ENCODE measurements at places on chromosomes 12 and 14.

DNA sequence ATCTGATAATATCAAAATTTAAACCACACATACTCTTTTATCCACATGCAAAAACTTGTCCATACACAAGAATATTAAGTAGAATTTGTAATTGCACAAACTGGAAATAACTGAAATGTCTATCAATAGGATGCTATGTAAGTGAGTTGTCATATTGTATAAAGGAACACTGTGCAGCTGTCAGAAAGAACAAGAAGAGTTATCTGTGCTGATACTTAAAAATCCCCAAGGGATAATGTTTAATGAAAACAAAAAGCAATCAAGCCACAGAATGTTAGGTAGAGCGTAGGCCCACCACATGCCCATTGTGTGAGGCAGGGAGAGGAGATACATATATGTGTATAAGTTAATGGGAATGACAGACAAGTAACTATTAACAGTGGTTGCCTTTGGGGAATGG lies 25.9 kb upstream of the HIGD1C start:
- no peak for DNase-seq

- DNase-seq, result peak; percentile 98
These were observed 1.6 kb downstream of the TMEM121 start for GRCh38 chr14:105527826-105528585.

DNA sequence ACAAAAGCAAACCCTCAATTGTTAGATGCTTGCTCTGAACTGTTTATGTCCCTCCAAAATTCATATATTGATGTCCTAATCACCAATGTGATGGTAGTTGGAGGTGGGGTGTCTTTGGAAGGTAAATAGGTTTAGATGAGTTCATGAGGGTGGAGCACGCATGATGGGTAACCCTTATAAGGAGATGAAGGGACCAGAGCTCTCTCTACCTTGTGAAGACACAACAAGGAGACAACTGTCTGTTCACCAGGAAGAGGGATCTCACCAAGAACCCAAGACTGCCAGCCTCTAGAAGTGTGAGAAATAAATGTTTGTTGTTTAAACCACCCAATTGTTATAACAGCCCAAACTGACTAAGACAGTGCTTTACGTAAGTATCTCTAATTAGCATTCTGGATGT lies 27.0 kb downstream of the DHRS2 start:
- no peak for DNase-seq

GRCh38 chr12:56953314-56953713 lies 4.1 kb downstream of the RDH16 start:
- DNase-seq, result peak; percentile 1

- peak; percentile 12 for DNase-seq
These were observed 10.9 kb upstream of the TFCP2 start for GRCh38 chr12:51183816-51184215.

DNA sequence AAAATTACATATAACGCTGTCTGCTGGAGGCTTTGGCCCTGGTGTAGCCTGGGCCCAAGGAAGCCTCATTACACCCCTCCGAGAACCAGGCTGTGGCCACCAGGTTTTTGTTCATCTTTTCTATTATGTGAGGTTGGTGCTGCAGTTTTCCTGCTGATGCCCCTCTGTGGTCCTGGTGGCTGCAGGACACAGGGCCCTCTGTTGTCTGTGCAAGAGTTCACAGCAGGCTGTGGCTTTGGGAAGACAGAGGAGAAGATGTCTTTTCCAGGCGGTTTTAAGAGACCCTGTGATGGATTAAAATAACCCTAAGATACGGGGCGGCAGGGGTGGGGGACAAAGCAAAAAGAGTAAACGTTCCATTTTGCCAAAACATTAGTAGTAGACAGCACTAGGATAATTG lies 121.5 kb downstream of the ADGRD1 start:
- no peak for DNase-seq

- DNase-seq, result no peak
These were observed 31.9 kb downstream of the FBRSL1 start for GRCh38 chr12:132521712-132522292.

DNA sequence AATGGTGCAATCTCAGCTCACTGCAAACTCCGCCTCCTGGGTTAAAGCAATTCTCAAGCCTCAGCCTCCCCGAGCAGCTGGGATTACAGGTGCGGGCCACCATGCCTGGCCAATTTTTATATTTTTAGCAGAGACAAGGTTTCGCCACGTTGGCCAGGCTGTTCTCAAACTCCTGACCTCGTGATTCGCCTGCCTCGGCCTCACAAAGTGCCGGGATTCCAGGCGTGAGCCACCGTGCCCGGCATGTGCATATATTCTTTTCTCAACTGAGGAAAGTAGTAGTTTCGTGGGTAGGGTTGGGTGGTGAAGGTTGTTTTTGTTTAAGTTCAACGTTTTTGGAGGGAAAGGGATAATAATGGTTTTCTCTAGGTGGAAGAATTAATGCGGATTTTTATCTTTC lies 94.2 kb upstream of the CEP83 start:
- DNase-seq, result no peak

GRCh38 chr12:30792648-30793499 lies 38.1 kb upstream of the CAPRIN2 start:
- DNase-seq, result peak; percentile 40

DNA sequence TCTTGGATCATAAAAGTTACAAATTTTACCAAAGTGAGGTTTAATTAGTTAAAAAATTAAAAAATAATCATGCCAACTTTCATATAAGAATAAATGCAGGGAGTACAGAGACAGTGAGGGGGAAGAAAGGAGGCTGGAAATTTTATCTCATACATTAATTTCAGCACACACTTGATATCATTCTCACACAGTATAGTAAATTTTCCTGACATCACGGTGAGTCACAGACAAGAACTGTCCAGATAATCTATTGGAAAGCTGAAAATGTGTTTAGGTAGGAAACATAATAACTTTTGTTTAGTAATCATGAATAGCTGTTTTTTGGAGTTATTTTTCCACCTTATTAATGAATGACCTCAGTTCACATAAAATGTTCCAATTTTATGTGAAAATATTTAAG lies 1204.8 kb downstream of the GALC start:
- no peak for DNase-seq

DNA sequence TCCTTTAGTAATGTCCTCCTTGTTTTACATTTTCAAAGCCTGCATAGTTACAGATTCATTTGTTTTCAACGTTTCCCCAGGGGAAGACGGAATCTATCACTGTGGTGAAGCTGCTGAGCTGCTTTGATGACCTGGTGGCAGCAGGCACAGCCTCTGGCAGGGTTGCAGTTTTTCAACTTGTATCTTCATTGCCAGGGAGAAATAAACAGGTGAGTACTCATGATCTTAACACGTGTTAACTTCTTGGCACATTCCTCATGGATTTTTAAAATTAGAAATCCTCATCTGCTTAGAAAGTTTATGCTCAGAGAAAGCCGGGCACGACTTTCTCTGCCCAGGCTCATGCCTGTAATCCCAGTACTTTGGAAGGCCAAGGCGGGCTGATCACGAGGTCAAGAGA lies 44.5 kb downstream of the TECPR2 start:
- no peak for DNase-seq

GRCh38 chr14:35438910-35439713 lies 34.6 kb upstream of the NFKBIA start:
- peak; percentile 39 for DNase-seq

- DNase-seq, result no peak
These were observed at the start of gene APOF for GRCh38 chr12:56362130-56363059. Gene APOF, minus strand, starts transcription at chr12:56362857. Its CDS starts 112 bp downstream, at chr12:56362745.

- peak; percentile 68 for DNase-seq
These were observed 162.0 kb upstream of the LMNTD1 start for GRCh38 chr12:25715102-25715501.

DNA sequence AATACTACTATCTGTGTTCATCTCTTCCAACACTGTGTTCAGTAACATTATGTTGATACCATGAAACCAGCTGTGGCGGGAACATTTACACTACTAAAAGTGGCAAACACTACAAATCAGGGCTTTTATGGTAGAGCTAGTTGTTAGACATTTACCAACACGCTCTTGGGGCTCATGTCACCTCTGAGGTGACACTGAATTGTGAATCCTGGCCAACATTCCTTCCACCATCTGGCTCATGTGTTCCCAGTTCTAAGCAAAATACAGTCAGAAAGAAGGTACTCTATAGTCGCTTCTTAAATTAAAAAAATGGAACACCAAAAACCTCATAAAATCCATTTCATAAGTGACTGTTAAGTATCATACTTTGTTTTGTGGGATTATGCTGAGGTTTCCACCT lies 436.6 kb downstream of the FUT8 start:
- DNase-seq, result no peak

GRCh38 chr12:24133384-24133783 lies 183.9 kb upstream of the SOX5 start:
- no peak for DNase-seq

DNA sequence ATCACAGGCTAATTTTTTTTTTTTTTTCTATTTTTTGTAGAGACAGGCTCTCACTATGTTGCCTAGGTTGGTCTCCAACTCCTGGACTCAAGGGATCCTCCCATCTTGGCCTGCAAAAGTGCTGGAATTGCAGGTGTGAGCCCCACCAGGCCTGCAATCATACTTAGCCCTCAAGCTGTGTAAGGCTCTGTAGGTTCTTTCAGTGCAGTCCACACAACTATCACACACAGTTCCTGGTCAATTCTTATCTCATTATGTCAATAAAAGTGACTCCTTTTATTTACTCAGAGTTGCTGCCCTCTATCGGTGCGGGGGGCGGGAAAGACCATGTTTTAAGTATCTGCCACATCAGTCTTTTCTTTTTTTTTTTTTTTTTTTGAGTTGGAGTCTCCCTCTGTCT lies 29.0 kb downstream of the SLC2A3 start:
- peak; percentile 41 for DNase-seq

GRCh38 chr12:66976526-66976925 lies 292.6 kb upstream of the CAND1 start:
- DNase-seq, result no peak

- no peak for DNase-seq
These were observed 2.7 kb upstream of the CDKN1B start for GRCh38 chr12:12714276-12715021.

GRCh38 chr12:18823461-18823860 lies 85.5 kb downstream of the CAPZA3 start:
- DNase-seq, result no peak

DNA sequence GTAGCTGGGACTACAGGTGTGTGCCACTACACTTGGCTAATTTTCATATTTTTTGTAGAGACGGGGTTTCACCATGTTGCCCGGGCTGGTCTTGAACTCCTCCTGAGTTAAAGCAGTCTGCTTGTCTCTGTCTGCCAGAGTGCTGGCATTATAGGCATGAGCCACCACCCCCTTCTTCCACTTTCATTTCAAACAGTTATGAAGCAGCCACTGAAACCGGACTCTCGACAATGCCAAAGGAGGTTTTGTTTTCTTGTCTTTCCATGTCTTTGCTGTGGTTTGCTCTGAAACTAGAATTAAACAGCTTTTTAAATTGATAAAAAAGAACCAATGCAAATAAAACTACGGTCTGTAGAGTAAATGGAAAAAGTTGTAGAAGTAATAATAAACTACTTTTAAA lies 30.4 kb downstream of the RAP1B start:
- no peak for DNase-seq

DNA sequence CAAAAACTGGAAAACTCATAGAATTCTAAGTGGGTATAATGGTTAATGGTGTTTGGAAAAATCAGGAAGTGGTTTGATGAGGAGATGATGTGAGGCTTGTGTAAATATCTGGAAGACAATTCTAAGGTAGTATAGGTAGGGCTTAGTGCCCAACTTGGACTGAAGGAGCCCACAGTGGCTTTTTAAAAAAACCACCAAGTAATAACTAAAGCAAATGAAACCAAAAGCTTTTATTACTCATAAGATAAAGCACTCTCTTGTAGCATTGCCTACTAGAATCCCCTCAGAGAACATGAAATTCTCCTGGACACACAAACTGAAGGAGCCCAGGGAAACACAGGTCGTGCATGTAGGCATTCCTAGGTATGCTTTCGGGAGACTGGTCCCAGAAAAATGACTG lies 324.5 kb downstream of the NELL2 start:
- no peak for DNase-seq

DNA sequence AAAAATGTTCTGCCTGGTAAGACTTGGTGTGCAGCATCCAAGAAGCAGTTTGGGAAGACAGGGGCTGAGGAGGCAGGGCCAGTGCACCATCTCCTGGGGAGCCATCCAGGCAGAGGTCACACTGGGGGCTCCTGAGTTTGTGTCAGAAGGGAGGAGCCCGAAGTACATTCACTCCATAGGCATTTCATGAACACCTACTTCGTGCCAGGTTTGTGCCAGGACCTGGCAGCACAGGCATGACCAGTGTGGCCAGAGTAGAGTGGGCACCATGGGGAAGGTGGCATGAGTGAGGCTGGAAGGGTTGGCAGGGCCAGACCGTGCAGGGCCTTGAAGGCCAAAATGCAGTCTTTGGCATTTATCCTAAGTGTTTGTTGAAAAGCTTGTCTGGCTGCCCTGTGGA lies 86.5 kb upstream of the RIN3 start:
- no peak for DNase-seq

- DNase-seq, result no peak
These were observed 49.8 kb downstream of the NTN4 start for GRCh38 chr12:95740751-95741150.

- DNase-seq, result no peak
These were observed 170.5 kb downstream of the PIK3C2G start for GRCh38 chr12:18431771-18432170.

GRCh38 chr12:120402217-120402616 lies 33.3 kb upstream of the MSI1 start:
- no peak for DNase-seq

GRCh38 chr12:17215759-17216570 lies 610.0 kb upstream of the LMO3 start:
- no peak for DNase-seq

DNA sequence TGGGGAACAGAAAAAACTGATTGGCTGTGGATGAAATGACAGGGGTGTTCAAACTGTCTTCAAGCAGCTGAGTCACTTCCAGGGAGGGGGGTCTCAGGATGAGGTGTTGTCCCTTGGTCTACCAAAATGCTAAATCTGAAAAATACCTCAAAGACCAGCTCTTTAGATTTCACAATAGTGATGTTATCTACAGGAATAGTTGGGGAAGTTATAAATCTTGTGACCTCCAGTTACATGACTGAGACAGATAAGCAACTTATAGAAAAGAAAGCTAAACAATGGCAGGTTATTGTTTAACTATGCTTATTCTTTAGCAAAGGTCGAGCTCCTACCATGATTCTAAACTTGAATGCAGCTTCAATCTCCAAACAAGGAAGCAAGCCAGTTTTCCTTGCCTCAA lies 125.4 kb downstream of the SYT10 start:
- DNase-seq, result no peak

GRCh38 chr12:27436029-27436428 lies 10.5 kb upstream of the SMCO2 start:
- no peak for DNase-seq

GRCh38 chr14:36096090-36096489 lies 80.4 kb downstream of the PTCSC3 start:
- DNase-seq, result peak; percentile 10

DNA sequence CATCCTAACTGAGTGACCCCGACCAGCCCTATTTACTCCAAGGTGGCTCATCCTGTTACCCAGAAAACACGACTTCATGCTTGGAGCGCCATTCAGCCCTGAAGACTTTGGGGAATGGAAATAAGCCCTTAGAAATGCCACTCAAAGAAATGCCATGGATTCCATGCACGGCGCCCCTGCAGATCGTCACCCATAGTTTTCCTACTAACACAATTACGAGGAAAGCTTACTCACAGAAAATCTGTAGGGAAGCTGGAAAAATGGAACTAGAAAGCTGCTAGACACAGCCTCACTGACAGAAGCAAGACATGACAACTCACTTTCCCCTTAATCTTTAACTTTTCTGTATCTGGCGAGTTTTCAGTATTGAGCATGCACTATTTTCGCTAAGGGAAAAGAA lies 19.5 kb downstream of the NUAK1 start:
- DNase-seq, result no peak

Measured in AG20443 (cell line).